Heart left ventricle (tissue), 16 donors: ENCODE measurements at places on chromosomes 6 and 20. TPM values are rescaled to one million over a fixed set of nuclear protein-coding genes. Genes with fewer than 3 reads are reported as not detected.

- peak; percentile 41 for DNase-seq
These were observed 48.4 kb downstream of the CEP43 start for GRCh38 chr6:167047554-167047953.

DNA sequence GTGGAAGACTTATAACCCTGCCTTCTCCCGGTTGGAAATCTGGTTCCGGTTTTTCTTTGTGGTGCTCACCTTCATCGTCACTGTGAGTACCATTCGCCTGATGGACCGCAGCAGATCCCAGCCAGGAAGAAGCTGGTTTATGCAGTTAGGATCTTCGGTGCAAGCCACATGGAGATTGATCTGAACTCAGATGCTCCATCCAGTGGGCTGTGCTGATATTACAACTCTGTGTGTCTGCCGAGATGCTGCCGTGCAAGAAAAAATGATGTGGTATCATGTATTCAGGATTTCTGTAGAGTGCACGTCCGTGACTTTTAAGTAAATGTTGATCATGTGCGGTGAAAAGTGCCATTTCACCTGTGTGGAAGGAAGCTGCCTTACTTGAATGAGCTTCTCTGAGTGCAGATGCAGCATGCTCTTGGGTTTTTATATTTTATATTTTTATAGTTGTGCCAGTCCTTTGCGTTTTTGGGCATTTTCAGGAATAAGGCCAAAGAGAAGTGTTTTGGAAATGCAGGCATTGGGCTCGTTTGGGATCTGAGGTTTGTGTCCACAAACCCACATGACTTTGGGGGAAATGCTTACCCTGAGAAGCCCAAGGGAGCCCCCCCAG, 39.2 kb downstream of the DYNLT1 start:
- no peak for DNase-seq

DNA sequence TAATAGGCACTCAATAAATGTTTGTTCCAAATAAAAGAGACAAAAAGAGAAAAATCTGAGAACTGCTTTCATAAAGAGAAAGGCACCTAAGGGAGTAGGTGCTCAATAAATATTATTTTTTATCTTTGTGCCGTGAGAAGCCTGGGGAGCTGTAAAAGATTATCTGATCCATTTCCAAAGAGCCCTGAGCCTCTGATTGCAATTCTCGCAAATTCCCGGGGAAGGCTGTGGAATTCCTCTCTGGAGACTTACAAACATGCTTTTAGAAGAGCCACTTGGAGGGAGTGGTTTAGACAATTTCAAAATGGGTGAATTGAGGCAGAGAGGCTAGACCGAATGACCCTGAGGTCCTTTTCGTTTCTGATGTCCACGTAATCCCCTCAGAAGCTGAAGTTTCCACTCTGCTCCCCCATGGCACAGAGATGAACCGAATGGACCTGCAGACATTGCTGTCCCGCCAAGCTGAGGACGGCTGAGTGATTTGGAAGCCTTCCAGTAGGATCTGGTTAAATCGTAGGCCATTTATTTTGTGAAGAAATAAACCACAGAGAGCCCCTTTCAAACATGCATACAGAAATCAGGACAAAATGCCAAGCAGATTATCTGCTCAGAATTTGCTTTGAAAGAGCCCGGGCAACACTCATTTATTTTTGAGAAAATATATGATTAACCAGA, 77.8 kb downstream of the PKHD1 start:
- no peak for DNase-seq

- no peak for DNase-seq
These were observed 175.3 kb upstream of the CST7 start for GRCh38 chr20:24773751-24774201.

- DNase-seq, result no peak
These were observed 132.7 kb downstream of the AGPAT4 start for GRCh38 chr6:161141173-161141572.

DNA sequence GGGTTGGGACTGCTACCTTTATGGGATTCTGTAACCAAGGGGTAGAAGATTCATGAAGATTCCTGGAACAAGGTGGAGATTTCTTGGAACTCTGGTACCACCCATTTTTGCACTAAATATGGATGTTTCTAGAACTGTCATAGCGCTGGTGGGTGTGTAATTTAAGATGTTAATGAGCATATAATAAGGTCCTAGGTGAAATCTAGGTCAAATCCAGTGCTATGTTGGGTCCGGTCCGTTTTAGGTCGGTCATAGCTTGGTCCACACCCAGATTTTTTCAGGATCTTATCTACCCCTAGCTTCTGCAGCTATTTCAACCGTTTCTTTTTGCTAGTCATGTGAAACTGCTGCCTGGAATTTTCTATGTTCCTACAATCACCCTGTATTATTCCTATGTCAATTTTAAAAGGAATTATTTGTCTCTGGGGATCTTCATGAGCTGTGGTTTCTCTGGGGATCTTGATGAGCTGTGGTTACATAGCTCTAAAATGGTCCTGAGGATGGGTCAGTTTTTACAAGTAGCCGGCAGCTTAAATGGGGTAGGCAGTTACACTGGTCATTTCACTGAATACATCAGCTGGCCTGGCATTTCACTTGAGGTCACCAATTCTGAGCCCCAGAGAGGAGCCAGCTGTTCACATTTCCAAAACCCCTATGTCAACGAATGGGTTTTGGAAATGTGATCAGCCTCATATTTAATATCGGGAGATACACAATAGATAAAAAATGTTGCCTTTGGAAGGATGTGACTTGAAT, 652.3 kb upstream of the FLRT3 start:
- no peak for DNase-seq

- DNase-seq, result no peak
These were observed 2.3 kb downstream of the SUPT3H start for GRCh38 chr6:45375449-45375848.

- no peak for DNase-seq
These were observed 6.1 kb downstream of the PLAGL2 start for GRCh38 chr20:32201296-32201976.

DNA sequence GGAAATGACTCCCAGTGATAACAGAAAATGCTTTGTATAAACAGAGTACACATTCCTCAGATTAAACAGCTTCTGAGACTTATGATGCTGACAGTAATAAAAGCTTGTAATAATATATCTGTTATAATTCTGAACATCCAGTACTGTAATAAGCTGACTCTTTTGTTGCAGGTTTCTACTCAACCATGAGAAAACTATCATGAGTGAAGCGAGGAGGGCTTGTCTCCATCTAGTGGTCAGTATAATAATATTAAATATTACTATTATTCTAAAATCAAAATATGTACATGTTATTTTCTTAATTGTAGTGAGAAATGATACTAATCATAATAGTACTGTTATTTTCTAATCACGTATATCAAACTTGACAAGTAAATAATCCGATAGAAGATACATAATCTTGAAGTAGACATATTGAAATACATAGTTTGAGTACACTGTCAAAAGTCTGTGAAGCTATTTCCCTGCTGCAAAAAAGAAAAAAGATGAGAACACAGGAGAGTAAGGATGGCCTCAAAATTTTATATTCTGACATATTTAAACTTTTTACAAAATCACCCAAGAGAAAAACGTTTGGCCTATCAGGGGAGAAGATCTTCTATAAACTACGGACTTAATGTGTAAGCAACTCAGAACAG, 183.1 kb downstream of the MOXD1 start:
- DNase-seq, result no peak

DNA sequence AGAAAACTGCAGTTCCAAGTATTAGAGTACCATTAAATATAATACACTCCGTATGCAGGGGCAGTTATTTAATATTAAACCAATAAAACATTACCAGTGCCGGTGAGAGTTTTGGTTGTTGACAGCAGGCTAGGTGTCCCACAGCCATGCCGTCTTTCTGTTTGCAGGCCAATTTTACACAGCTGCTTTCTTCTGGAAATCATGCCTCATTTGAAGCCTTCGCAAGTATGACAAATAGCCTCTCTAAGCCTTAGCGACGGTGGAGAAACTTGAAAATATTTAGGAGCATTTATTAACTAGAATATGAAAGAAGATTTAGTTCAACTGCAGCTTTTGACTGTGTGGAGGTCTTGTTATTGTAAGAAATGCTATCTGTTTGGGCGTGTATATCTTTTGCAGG, 226.0 kb downstream of the BMP2 start:
- DNase-seq, result no peak

GRCh38 chr20:63566395-63567135, 7.5 kb downstream of the HELZ2 start:
- DNase-seq, result no peak

The LGSN gene
- not detected for total RNA-seq

The POPDC3 gene
- 55.8 TPM for total RNA-seq

The ZFAND3 gene
- 114 TPM for total RNA-seq

The HLA-DPB1 gene
- 346 TPM for total RNA-seq

The SLC22A3 gene
- total RNA-seq, result 1.2 TPM

The LRP11 gene
- total RNA-seq, result 14.5 TPM

The BTN1A1 gene
- not detected for total RNA-seq

The RBM24 gene
- total RNA-seq, result 180 TPM
